ENCODE measurements at places on chromosomes 1 and 21.

- DNase-seq, result no peak
Measured at GRCh38 chr1:20641975-20642374, 8.7 kb downstream of the PINK1 start.

- DNase-seq, result no peak
Measured at GRCh38 chr1:69836971-69837636, 269.4 kb downstream of the LRRC7 start.

DNA sequence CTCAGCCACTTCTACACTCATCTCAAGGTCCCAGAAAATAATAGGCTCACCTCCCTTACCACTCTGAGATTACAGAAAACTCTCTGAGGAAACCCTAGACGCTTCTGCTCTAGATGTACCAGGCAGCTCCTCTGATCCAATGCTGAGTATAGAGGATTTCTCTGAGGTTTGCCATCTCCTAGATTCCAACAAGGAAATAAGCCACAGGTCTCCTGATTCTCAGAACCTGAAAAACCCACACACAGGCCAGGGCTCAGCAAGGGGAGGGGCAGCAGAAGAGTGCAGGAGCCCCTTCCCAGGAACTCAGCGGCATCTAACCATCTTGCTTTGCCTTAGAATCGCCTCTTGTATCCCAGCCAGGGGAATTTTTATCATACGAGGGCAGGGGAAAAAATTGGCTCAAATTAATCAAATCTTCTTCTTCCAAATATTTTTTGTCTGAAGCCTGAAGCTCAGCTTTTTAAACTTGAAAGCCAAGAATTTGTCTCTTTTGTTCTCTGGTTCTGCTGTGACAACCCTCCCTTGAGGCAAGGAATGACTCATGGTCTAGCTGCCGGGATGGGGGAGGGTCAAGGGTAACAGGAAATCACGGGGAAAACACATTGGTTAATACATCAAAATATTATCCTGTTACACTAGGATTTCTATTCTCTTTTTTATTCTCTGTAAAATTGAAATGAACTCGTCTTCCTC lies 30.8 kb downstream of the GORAB start:
- no peak for DNase-seq

- no peak for DNase-seq
Measured at GRCh38 chr1:55170426-55170825, 44.7 kb downstream of the USP24 start.

- DNase-seq, result no peak
Measured at GRCh38 chr1:177487481-177487880, 316.7 kb downstream of the BRINP2 start.

- DNase-seq, result no peak
Measured at GRCh38 chr1:30101487-30102227, 621.7 kb downstream of the MATN1 start.

GRCh38 chr1:11373895-11374747 lies 101.1 kb downstream of the UBIAD1 start:
- no peak for DNase-seq

DNA sequence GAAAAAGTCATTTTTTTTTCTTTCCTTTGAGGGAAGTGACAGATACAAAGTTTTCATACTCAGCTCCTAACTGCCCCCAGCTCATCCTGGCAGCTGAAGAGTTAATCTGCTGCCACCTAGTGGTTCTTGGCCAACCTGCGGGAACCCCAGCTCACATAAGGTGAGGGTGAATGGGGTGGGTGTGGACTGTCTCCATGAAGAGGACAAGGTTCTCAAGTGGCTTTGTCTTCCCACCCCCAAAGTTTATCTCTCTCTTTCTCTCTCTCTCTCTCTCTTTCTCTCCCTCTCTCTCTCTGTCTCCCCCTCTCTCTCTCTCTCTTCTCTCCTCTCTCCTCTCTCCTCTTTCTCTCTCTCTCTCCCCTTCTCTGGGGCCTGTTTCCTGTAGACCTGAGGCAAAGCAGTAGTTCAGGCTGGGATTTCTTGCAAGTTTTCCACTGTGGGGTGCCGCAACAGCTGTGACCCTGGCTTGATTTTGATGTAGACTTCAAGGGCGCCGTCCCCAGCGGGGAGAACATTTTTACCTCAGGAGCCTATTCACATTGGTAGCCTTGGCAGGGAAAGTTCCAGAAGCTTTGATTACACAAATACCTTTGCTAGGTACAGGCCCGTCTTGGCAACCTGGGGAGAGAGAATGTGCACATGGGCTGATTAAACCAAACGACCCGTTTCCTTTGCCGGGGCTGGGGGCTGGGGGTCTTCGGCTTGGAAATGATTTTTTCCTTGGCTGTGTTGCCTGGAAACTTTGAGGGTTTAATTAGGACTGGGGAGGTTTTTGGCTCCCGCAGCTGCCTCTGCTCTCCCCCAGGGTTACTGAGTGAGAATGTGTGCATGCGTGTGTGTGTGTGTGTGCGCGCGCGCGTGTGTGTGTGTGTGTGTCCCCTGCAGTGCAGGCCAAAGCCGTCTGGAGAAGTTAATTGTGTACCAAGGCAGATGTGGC lies 135.9 kb downstream of the TM2D1 start:
- DNase-seq, result no peak
